T-helper 22 cell (primary cell): ENCODE measurements at places on chromosomes 1 and 21.

- no peak for DNase-seq
Measured at GRCh38 chr1:119895102-119895501, 1.2 kb downstream of the ADAM30 start.

DNA sequence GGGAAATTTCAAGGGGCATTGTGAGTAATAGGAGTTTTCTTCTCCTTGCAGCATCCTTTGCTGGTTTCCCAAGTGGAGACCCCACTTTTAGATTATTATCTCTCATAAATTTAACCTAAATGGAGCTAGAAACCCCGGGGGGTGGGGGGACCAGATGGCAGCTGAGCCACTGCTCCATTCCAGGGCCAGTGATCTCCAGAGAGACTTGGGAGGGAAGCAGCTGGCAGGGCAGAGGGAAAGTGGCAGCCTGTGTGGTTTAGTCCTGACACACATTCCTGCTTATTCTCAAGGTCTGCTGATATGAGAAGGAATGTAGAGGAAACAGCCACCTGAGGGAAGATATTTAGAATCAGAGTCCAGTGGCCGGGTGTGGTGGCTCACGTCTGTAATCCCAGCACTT is 16.3 kb downstream of the PCP4L1 start:
- DNase-seq: no peak

GRCh38 chr1:75672528-75673393 is 51.7 kb upstream of the ACADM start:
- DNase-seq: no peak

GRCh38 chr1:200670242-200671118 is 773 bp upstream of the DDX59 start:
- no peak for DNase-seq

- no peak for DNase-seq
Measured at GRCh38 chr1:207745839-207746767, 5.8 kb upstream of the CD46 start.

DNA sequence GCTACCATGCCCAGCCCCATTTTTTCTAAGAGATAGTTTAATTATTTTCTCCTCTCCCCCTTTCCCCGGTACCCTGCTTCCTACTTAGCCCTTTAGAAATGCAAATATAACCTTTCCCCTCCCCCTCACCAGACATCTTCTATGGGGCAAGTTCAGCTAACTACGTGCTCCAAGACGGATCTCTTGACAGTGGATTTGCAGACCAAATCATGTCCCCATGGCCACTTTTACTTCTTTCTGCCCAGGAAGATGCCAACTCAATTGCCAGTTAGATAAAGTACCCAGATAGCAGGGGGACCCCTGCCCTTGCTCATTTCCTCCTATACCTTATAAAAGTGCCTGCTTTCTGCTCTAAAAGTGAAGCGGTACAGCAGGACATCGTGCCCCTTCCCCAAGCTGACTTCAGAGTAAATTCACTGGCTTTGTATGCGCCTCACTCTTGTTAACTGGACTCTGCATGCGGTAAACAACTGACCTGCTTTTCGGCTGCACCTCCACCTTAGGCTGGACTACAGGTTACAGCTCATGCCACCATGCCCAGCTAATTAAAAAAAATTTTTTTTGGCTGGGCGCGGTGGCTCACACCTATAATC is 7.4 kb downstream of the DNAJC11 start:
- no peak for DNase-seq

DNA sequence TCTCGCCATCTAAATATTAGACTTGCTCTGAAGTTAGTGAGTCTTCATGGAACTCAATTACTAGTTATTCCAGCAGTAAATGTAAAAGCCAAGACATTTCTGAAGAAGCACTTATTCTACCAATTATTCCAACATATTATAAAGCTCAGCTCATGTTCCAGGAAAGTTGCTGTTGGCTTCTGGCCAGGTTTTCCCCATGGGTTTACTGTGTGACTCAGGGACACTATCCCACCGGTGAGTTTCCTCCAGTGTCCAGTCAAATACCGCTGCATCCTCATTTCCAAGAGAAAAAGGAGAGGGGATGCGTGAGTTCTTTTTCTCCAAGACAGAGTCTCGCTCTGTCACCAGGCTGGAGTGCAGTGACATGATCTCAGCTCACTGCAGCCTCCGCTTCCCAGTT is 9.2 kb upstream of the HHIPL2 start:
- DNase-seq: no peak

DNA sequence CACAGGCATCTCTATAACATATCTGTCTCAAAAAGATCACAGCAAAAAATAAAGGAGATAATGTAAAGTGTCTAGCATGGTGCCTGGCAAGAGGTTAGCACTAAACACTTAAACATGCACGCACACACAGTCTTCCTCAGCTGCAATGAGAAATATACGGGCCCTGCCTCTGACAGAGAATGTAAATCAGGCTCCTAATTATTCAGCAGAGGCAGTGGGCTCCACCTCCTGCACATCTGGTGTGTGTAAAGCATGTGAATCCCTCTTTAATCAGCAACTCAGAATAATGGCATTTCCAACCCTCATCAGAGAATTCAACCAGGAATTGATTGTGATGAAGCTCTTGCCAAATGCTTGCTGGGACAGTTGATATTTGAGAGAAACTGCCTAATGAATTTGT is 85.6 kb upstream of the KCNA3 start:
- DNase-seq: no peak

- DNase-seq: no peak
Measured at GRCh38 chr1:156692925-156693847, 12.2 kb downstream of the CRABP2 start.

DNA sequence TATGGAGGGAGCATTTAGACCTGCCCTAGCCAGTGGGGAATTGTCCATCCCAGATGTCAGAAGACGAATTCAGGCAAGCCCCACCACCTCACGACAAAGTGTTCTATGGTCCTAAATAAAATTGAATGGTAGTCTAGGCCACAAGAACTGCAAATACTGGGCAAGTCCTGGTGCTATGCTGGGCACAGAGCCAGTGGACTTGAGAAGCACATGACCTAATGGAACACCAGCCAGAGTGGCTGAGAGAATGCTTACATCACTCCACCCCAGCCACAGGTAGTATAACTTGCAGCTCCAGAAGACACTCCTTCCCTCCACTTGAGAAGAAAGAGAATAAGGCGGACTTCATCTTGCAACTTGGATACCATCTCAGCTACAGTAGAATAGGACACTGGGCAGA is 567.3 kb upstream of the CXADR start:
- DNase-seq: no peak

DNA sequence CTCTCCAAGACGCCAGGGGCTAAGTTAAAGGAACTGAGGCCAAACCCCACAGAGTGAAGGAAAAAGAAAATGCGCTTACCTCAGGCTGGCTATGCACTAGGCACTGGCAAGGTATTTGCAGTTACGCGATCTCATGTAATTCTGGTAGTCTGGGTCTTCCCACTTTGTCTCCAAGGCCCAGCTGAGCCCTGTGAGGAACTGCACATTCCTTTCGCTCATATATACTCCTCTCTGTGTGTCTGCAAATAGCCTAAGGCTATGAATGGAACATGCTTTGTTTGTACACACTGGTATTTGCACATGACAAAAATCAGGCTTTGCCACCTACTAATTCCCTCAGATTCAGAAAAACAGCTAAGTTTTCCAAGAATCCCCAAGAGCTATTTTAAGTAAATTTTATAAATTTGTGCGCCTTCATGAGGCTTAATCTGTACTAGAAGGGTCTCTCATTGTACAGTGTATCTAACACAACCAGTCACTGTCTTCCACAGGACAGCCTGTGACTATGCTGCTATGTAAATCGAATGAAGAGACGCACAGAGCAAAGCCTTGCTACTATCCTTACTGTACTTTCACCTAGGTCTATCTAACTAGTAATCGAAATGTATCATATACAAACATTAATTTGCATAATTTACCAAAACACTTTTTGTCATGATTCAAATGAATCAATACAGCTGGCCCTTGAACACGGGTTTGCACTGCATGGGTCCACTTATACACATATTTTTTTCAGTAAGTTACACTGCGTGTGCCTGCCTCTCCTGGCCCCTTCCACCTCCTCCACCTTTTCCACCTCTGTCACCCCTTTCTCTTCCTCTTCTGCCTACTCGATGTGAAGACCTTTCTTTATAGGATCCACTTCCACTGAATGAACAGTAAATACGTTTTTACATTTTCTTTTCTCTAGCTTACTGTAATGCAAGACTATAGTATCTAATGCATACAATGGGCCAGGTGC is 87.0 kb downstream of the SIPA1L2 start:
- DNase-seq: no peak

DNA sequence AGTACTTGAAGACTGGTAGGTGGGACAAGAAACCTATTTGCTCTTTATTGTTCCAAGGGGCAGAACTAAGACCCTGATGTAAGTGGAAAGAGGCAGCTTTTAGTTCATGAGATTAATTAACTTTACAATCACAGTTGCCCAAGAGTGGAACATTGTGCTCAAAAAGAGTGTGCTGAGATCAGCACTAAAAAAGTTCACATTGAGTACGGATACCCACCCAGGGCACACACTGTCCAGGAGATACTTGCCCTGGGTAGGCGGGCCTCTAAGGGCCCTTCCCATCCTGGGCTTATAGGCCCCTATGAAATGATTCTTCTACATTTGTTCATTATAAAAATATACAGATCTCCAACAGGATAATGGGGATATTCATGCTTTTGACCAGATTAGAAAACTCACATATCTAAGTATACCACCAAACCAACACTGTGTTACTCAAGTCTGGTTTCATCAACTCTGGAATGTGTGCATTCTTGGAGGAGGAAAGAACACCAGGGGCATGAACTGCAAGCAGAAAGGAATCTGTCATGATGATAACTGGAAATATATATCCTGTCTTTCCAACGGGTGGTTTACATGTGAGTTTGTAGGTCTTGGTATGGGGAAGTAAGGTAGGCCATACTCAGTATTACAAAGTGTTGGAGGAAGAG is 626.2 kb downstream of the SMYD3 start:
- DNase-seq: no peak

- DNase-seq: peak; percentile 21
Measured at GRCh38 chr1:148263128-148263905, 111.2 kb upstream of the NBPF11 start.

GRCh38 chr1:26094677-26095383 is 16.8 kb upstream of the PDIK1L start:
- no peak for DNase-seq

DNA sequence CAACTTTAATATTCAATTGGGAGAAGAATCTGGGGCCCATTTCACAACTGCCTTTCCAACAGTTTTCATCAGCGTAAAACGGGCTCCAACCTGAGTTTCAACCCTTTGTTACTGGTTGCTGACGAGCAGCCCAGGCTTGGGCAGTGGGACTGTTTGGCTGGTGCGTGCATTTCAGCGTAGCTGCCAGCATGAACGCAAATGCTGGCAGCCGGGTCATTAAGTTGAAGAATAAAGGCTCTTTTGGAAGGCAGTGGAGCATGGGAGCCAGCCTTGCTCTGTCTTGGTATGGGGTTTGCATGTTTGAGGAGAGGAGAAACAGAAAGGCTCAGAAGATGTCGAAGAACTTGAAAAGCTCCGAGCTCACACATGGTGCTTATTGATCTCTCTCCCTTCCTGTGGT is 40.7 kb downstream of the WDR3 start:
- DNase-seq: no peak

DNA sequence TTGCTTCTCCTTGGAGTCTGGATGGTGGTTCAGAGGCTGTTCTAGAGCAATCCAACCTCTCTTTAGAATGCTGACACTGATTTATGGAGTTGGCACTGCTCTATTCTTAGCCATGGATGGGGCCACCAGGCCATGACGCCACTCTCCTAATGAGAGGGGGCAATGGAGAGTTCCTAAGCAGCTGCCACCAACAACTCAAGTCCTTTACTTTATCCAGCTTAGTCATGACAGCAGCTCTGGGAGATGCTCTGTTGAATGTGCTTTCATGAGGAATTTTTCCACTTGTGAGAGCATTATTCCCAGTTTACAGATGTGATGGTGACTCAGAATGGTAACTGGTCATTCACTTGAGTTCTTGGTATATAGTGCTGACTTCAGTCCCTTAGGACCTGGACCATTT is 366.3 kb downstream of the HHAT start:
- no peak for DNase-seq

- no peak for DNase-seq
Measured at GRCh38 chr21:37800456-37801061, 115.7 kb downstream of the KCNJ6 start.

DNA sequence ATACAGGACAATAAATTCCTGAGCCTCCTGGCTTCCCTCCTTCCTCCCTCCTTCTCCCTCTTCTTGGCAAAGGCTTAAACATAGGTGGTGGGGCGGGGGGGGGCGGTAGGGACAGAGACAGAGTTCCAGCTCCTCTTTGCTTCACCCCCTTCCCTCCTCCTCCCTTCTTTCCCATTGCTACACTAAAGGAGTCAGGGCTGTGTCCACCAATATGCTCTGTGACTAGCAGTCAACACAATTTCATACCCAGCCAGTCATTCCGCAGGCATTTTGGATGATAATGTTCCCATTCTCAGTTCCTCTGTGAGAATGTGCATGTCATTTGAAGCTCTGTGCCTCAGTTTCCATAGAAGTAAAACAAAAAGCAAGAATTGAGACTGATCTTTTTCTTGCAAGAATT is 1.7 kb downstream of the LMOD1 start:
- DNase-seq: no peak

GRCh38 chr1:8267307-8267706 is 50.6 kb upstream of the SLC45A1 start:
- DNase-seq: no peak

- no peak for DNase-seq
Measured at GRCh38 chr1:102546251-102546650, 549.5 kb upstream of the OLFM3 start.

DNA sequence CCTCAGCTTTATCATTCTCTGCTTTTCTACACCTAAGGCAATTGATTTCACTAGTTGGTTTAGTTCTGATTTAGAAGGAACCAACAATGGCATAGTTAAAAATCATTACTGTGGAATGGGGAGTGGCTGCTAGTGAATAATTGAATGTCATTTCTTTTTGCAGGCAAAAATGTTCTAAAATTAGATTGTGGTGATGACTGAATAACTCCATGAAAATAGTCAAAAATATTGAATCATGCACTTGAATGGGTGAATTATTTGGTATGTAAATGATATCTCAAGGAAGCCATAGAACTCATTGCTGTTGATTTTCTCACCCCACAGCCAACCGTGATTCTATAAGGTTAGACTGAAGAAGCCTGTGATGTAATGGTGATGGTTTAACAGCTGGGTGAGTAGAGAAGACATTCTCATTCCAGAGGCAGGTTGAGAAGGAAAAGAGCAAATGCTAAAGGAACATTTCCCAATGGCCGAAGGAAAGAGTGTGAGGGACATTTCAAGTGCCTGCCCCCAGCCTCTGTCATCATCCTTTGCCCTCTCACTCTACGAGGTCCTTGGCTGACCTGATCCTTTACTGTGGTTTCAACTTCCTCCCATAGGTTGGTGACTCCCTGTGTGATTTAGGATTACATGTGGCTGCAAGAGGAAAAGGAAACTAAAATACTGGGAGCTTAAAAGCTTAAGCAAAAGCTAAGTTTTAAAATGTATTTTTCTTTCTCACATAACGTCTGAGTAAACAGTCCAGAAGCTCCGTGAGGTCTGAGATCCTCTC is 12.5 kb downstream of the OVAAL start:
- no peak for DNase-seq

DNA sequence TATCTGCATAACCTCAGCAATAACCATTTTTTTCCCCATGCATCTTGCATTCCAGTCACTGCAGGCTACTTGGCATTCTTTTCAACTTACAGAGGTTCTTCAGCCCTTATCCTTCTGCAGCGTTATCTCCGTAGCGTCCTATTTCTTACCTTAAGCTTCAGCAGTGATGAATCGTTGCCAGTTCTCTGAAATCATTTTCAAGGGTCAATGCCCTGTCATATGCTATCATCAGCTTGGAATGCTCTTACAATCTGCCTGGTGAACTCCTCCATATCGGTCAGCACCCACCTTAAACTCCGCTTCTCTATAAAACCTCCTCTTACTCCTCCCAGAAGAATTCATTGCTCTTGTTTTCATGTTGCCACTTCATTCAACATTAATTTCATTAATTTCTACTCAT is 105.1 kb upstream of the DPH5 start:
- no peak for DNase-seq
